ENCODE measurements at places on chromosomes 13 and 19.

- DNase-seq, result no peak
Measured at GRCh38 chr13:71964491-71965100, 97.6 kb upstream of the DACH1 start.

DNA sequence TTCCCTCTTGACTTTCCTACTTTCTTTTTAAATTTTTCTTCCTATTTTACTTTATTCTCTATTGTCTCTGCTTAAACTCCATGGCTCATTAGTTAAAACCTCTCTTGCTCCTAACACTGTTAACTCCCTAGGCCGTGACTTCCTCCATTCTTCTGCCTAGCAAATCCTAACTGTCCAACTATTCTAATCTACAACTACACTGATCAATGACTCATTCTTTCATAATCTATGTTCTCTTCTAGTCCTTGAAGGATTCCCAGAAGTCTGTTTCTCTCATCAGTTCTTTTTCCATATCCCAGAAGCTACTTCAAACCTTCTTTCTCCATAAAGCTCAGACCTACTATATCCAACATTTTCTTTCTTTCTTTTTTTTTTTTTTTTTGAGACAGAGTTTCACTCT lies 66.9 kb downstream of the MICU2 start:
- peak; percentile 19 for DNase-seq

DNA sequence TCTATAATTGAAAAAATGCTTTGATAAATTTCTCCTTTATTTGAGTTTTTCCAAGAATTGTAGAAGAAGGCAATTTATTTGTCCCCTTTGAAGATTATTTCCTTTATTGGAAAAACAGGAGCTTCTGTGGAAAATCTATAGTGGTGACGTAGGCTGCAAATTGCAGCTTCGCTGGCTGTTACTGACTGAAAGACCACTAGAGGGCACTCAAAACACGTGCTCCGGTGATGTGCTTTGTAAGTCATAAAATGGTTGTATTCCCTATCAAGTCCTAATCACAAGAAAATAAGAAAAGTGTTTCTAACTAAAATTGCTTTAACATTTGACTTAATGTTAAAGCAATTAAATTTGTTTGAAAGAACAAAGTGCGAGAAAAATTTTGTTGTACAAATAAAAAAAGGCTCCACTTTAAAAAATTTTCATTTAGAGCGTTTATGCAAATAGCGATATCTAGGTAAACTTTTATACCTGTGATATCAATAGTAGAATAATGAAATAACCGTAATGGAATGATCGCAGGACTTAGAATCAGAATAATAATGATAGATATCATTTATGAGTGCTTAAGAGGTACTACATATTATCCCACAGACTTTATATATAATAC lies 638.2 kb upstream of the SPRY2 start:
- peak; percentile 90 for DNase-seq

- no peak for DNase-seq
Measured at GRCh38 chr19:48454150-48454730, 1.1 kb upstream of the KCNJ14 start.

GRCh38 chr19:44939668-44940067 lies 2.4 kb upstream of the APOC4 start:
- peak; percentile 23 for DNase-seq

- no peak for DNase-seq
Measured at GRCh38 chr19:15902254-15902653, 4.4 kb upstream of the CYP4F2 start.

GRCh38 chr19:2330632-2331284 lies 2.3 kb downstream of the SPPL2B start:
- DNase-seq, result no peak

- peak; percentile 80 for DNase-seq
Measured at GRCh38 chr19:13155472-13156359, 5.5 kb downstream of the IER2 start.

DNA sequence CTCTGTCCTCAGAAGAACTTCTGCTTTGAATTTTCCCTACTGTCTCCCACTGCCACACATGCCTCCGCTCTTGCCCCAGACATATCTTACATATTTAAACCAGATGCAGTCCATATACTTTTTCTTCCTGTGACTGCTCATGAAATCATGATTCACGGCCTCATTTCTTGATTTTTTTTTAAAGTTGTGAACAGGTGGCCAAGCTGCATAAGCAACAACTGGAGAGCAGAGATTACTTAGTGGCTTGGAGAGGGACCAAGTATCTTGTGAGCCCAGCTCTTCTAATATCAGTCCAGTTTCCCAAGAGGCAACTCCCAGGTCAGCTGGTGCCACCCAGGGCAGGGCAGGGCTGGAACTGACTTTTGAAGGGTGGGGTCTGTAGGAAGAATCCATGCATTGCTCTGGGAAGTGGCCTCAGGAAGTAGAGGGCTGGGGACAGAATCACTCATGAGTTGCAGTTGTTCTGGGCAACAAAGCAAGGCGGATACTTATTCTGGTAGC lies 152.4 kb downstream of the LMO7 start:
- DNase-seq, result peak; percentile 83

GRCh38 chr19:2171349-2172145 lies 7.8 kb downstream of the DOT1L start:
- DNase-seq, result peak; percentile 54

DNA sequence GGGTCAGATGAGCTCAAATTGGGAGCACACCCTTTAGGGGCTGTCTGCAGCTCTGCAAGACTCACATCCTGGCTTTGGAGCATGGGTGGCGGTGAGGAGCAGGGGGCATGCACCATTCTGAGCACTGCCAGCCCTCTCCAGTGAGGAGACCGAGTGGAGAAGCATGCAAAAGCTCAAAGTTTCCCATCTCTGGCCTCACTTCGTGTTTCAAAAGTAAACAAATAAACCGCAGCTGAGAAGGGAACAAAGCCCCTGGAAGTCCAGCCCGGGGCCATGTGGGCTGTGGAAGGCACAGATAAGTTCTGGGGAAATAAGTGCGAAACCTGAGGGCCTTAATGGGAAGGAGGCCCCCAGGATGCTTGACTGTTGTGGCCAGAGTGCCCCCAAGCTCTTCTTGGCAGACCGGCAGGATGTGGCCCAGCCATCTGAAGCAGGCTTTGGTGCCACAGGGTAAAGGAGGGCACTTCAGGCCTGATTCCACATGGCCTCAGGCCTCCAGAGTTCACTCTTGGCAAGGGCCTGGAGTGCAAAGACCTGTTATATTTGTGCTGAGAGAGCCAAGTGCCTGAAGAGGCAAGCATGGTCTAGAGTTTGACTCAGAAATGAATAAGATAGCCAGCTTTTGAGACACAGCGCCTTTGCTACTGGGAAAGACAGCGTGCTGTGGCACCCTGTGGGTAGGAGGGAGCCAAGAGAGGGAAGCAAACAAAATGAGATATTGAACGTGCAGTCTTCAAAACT lies 1.2 kb downstream of the MEDAG start:
- DNase-seq, result peak; percentile 66

Data from choroid plexus epithelial cell (primary cell).